Esophagus squamous epithelium (tissue), 5 donors: ENCODE measurements at places on chromosomes 11 and 22. TPM values are rescaled to one million over a fixed set of nuclear protein-coding genes. Genes with fewer than 3 reads are reported as not detected.

ATG2A gene
- total RNA-seq: 26.1 TPM

CCDC86 gene
- total RNA-seq: 20.8 TPM

LGALS12 gene
- total RNA-seq: not detected

ANGPTL5 gene
- not detected for total RNA-seq

MMP12 gene
- total RNA-seq: not detected

TP53AIP1 gene
- 11.0 TPM for total RNA-seq

SCGB1A1 gene
- total RNA-seq: not detected

SNX19 gene
- 38.0 TPM for total RNA-seq

HEPN1 gene
- not detected for total RNA-seq

GAB2 gene
- 8.5 TPM for total RNA-seq

OR51E2 gene
- total RNA-seq: not detected

KRTAP5-2 gene
- total RNA-seq: not detected

BATF2 gene
- total RNA-seq: not detected

RFPL1 gene
- total RNA-seq: not detected

LRRN4CL gene
- 2.2 TPM for total RNA-seq

GSTT2 gene
- not detected for total RNA-seq

SEPTIN3 gene
- 1.1 TPM for total RNA-seq
